ENCODE measurements at places on chromosomes 6 and 20.

DNA sequence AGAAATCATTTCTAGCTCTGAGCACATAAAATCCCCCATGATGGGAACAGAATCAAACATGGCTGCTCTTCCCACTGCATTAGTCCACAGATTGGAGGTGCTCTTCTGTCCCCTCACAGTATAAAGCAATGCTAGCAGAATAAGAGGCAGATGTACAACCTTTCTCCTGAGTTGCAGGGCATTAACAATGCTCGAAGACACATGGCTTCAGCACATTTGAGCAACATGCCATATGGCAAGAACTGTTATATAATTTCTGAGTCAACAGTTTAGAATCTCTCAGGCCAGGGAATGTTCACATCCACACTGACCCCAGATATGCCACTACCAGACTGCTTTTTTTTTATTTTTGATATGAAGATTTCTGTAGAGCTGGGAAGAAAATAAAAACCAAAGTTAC is 119.6 kb downstream of the KIF13A start:
- DNase-seq = no peak

DNA sequence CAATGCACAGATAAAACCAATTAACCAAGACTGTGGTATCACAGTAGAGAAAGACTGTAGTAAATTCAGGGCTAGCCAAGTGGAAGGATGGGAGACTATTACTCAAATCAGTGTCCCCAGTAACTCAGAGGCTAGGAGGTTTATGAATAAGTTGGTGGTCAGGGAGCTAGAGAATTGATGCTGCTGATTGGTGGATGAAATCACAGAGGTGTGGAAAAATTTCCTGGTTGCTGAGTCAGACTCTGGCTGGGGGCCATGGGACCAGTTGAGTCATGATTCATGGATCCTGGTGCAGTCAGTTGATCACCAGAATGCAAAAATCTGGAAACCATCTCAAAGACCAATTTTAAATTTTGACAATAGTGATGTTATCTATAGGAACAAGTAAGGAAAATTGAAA is 555.9 kb downstream of the C6orf118 start:
- no peak for DNase-seq

DNA sequence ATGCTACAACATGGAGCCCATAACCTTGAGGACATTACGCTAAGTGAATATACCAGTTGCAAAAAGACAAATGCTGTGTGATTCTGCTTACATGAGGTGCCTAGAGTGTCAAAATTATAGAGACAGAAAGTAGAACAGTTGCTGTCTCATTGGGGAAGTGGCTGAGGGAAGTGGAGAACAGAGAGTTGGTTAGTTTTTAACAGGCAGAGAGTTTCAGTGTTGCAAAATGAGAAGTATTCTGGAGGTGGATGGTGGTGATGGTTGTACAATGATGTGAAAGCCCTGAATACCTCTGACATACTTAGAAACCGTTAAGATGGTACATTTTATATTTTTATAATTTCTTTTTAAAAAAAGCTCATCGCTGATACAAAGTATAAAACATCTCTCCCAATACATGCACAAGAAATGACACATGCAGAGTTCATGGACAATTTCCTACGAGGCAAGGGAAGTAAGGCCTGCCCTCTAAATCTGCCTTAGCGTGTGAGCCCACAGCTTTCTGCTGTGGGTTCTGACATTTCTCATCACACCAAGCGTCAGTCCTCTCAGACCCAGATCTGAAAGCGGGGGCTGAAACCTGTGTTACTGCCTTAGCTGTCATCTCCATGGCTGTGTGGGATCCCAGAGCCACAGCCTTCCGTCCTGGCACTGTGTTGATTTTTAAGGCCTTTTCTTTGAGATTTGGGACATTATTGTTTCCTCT is 126.0 kb downstream of the RNASET2 start:
- DNase-seq = no peak

- DNase-seq = no peak
Measured at GRCh38 chr20:31987744-31988143, 19.8 kb downstream of the XKR7 start.

GRCh38 chr20:60152792-60153191 is 194.6 kb downstream of the CDH26 start:
- DNase-seq = no peak

GRCh38 chr6:168678588-168678987 is 237.6 kb downstream of the SMOC2 start:
- no peak for DNase-seq

DNA sequence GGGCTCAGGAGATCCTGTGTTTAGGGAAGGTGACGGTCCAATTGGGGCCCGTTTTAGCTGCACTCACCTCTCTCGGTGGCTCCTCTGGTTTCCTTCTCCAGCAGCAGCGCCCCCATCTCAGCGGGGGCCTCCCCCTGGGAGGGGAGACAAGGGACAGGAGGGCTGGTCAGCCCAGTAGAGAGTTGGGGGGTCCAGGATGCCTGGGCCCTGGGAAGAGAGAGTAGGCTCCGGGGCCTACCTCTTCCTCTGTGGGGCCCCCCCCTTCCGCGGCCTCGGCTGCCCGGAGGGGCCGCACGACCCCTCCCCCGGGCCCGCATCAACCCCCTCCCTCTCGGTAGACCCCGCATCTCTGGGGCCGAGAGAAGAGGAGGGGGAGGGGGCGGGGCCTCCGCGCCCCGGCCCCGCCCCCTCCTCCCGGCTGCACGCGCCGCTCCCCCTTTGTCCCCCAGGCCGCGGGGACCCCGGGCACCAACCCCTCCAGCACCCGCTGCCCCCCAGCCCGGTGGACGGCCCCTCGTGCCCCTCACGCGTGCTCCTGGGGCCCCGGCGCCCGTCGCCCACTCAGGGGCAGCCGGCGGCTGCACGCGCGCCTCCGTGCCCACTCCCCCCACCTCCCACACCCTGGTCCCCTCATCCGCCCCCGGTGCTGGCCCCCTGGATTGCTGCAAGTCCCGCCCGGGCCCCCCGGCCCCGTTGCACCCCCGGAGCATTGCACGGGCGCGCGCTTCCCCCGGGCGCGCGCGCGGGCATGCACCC is 464 bp downstream of the EHMT2 start:
- DNase-seq = peak; percentile 17

DNA sequence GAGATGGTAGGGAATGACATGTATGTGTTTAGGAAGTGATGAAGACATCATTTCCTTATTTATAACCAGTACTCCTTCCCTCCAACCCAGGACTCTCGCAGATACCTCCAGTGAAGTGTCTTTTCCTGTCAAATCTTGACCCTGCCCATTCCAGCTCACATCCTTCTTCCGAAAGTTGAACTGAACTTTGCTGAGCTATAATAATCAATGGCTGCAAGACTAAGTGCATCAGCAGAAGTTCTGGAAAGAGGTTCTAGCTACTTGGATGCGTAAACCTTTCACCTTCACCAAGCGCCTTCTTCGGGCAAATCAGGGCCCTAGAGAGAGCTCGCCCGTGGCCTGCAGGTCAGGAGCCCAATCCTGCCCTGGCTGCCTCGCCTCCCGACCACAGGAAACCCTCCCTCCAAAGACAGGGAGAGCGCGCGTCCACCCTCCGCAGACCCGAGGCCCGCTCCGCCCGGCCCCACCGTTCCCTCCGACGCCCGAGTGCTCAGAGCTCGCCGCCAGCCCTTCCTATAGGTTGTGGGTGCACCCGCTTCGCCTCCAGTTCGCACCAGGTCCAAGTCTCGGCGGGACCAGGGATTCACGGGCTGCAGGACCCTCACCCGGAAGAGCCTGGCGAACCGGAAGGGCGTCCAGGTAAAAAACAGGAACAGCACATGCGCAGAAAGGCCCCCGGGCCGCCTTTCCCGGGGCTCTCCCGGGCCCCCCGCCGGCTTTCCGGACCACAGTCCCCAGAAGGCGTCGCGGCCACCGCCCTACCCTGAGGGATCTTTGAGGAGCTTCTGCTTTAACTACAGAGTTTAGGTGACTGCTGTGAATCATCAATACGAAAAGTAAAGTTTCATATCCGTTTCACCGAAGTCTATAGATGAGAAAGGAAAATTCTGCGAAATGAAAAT is at the start of gene ZNF334:
Gene ZNF334, minus strand, starts transcription at position 617 of the 902 bp plus-strand sequence. CDS start 1,457 bp downstream, outside the sequence.
- DNase-seq = no peak

DNA sequence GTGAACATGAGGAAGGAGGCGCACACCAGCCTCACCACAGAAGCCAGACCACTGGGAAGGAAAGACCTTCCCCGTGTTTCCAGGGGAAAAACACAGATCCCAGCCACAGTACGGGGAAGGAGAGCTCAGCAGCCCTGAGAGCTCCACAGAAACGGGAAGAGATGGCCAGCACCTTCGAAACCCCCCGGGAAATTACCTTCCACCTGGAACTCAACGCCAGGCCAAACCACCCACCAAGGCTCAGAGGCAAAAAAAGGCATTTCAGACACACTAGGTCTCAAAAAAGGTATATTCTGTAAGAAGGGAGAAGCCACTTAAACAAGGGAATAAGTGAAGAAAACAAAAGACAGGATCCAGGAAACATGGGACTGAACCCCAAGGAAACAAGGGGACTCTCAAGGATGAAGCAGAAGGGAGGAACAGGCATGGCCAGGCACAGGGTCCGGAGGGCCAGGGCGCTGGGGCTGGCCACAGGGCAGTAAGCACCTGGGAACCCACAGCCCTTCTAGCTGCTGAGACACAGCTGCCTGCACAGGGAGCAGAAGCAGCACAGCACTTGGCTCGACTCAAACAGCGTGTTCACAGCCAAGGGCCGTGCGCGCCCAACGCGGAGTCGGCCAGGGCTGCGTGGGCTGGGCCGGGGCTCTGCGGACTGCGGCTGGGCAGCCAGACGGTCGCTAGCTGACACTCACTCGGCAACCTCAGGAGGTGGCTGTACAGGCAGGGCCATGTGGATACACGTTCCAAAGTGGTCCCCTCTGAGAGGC is 44.6 kb downstream of the TAF4 start:
- DNase-seq = no peak

GRCh38 chr20:62010551-62011402 is 54.9 kb downstream of the TAF4 start:
- peak; percentile 43 for DNase-seq

- DNase-seq = no peak
Measured at GRCh38 chr6:3377536-3378397, 79.1 kb downstream of the SLC22A23 start.

- DNase-seq = no peak
Measured at GRCh38 chr6:144265390-144265789, 19.7 kb upstream of the UTRN start.

DNA sequence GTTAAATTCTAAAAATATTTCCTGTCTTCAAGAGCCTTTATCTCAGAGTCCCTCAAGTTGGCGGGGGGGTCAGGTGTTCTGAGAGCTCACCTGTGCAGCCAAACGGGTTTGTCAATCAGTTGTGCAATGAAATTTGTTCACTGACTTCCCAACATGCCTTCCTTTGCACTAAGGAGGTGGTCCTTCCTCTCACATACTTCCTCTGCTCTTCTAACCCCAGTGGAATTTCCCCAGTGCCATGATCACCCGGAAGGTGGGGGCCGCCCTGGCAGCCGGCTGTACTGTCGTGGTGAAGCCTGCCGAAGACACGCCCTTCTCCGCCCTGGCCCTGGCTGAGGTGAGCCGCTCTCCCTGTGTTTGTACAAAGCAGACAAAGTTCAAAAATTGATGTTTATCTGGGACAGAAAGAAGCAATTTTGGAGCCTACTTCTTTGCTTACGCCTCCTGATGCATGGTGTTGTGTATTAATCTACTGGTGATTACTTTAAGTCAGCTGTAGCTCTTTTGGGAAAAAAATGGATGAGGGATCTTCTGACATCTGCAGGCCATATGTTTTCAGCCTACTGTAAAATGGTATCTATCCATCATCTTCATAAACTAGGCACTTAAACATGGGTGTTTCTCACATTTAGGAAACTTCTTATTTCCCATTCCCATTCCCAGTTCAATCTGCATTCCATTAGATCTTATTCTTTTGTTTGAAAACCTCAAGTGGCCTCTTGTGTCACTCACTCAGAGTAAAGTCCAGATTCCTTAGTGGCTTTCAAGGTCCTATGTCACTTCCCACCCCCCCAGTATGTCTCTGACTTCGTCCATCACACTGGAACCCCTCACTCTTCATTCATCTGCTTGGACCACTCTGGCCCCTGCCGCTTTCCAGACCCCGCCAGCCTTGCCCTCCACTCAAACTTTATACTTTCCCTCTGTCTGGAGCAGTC is 10.1 kb downstream of the ALDH5A1 start:
- no peak for DNase-seq

DNA sequence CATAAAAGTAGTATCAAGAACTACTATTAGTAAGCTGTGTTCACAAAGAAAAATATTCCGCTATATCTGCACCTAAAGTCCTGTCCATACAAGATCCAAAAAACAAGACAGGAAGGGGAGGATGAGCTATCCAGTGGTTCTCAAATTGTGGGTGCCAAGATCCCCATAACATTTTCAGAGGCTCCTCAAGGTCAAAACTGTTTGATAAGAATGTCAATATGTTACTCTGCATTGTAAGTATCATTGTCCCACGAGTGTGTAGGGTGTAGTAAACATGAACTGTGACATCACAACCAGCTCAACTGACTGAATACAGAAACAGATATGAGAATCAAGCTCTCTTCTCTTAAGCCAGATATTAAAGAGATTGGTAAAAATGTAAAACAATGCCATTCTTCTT is 81.9 kb upstream of the HIVEP1 start:
- no peak for DNase-seq

GRCh38 chr6:79470728-79471127 is 66.5 kb downstream of the LCA5 start:
- DNase-seq = no peak

Data from activated T-helper 1 cell treated with Interleukin-2 at 50 U/mL for 16 hours (primary cell).